ENCODE measurements at places on chromosomes 4 and X.
A peak's percentile ranks its signal among the peaks of the same experiment; 100 is the strongest.

GRCh38 chrX:49198540-49199314 lies 1.3 kb downstream of the SYP start:
- no peak for DNase-seq

DNA sequence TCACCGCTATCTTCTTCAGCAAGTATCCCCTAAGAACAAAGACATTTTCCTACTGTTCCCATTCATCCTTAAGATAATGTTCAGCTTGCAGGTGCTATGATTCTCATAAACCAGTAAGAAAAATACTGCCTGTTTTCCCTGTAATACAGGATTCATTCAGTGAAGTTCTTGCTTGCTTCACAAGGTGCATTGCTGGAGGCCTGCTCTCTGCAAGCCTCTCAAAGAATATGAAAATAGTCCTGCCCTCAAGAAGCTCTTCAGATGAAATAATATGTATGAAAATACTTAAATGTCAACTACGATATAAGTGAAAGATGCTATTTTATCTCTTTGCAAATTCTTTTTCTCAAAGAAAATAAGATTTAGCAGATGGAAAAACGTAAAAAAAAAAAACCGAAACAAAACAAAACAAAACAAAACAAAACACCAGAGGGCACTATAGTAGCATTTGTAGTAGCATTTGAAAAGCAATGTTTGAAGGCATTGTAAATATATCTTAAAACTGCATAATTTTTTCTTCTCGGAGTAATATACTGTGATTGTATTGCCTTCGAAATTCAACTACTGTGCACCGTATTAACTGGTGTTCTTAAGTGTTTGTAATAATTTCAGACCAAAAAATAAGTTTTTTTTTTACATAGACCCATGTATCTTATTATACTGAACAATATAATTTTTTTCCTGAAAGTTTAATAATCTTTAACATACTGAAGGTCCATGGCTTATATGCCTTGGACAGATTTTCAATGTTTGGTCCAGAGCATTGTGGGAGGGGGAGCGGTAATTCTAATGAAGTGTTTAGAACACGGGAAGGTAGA lies 26.0 kb downstream of the ADH4 start:
- no peak for DNase-seq

DNA sequence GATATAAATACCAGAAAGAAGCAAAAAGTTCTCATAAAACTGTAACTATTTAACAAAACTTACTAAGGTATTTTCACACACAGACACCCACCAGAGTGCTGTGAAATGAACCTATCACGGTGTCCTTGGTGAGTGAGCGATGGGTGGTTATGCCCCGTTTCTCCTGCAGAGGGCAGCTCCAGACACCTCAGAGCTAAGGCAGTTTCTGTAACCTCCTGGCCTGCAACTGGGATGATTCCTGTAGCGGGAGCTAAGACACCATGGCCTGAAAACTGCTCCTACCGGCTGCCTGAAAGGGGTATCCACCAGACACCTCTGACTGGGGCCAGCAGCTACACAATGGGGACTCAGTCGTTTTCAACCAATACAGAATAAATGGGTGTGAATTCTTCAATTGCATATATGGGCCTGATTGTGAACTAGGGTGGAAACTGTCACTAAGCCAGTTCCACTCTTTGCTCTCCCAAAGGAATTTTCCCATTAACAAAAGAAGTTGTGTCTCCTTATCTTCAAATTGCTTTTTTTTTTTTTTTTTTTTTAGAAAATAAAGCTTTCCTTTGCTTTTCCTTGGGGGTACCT lies 2375.8 kb upstream of the TENM3 start:
- peak; percentile 4 for DNase-seq

DNA sequence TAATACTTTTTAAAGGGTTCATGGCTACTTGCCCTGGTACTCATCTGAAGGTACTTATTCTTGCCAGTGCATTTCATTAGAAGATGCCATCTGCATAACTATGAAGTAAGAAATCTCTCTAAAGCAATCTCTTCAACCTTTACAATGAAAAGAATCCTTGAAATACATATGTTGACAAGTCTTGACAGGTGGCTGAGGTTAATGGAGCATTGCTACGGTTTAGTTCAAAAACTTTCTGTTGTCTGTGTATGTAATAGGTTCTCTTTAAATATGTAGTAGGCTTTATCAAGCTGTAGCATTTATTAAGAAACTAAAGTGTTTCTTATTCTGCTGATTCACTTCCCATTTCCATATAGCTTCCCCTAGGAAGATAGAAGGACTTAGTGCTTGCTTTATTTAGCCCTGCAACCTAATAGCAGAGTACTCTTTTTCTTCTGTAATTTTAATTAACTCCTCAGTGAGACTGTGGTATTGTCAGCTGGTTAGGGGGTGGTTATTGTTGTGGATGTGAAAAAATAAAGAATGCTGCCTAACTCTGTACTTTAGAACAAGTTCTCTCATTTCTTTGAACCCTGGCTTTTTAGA lies 39.3 kb downstream of the SLAIN2 start:
- DNase-seq = no peak

DNA sequence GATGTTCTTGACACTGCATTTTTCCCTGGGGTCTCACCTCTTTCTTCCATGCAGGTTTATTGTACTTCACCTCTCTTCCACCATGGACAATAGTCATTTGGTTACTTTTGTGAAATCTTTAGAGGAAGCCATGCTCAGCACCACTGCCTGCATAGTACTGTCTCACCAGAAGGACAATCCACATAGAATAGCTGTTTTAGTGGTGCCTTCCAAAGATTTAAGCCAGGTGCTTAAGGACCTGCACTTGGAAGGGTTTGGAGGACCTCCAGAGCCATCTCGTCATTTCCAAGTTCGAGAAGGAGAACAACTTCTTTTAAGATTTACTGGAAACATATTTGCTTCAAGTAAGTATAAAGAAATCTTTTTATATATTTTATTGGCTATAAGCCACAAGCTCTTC lies 26.7 kb downstream of the DTHD1 start:
- DNase-seq = no peak

DNA sequence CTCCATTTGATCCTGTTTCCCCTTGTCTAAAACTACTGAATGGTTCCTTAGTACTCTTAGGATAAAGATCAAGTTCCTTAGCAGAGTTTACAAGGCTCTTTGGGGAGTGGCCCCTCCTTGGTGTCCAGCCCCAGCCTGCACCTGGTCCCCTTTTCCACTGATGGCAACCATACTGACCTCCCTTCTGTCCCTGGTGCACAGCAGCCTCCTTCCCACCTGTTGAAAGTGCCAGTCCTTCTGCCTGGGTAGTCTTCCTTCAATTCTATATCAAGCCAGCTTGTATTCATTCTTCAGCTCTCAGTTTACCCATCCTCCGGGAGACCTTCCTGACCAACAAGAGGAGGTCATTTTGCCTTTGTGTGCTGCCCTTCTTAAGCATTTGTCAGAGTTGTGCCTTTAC lies 30.4 kb upstream of the NMU start:
- no peak for DNase-seq

DNA sequence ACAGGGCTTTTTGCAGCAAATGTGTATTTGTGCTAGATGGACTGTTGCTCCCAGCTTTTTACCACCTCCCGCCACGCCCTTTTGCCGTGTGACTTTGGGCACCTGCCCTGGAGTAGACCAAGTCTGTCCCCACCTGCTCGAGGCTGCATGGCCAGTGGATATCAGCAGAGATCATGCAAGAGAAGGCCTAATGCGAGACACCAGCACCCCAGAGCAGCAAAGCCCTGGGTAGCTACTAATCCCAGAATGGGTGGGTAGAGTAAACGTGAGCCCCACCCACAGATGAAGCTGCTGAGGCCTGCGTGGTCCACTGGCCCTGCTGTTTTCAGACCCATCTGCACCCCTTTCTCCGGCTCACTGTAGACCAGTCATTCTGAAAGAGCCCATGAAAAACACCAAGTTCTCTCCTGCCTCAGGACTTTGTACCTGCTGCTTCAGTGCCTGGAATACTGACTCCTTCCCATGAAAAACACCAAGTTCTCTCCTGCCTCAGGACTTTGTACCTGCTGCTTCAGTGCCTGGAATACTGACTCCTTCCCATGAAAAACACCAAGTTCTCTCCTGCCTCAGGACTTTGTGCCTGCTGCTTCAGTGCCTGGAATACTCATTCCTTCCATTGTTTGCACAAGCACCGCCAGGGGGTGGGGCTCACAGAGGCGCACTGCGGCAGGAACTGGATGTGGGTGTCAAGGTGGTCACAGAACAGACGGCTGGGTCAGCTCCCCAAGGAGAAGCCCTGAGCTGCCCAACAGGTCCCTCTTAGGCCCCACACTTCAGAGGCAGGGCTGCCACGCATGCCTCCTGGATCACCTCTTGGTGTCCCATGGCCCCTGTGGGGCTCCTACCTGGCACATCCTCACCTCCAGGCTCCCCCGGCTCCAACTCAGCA lies 5.1 kb upstream of the TNIP2 start:
- DNase-seq = no peak

DNA sequence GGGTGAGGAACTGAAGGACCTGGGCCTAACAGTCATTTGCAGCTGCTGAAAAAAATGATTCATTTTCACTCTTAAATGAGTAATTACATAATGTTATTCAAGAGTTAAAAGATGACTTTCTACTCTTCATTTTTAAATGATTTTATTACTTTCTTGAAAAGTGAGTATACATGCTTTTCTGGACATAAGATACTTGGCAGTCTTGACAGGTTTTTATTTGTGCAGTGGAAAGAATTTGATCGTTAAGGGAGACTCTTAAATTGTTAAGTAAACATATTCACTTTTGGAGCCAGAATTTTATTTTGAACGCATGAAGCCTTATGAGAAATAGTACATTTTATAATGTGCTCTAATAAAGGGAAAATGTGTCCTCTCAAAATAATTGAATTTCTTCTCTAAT lies 245.7 kb downstream of the TENM3 start:
- DNase-seq = no peak

DNA sequence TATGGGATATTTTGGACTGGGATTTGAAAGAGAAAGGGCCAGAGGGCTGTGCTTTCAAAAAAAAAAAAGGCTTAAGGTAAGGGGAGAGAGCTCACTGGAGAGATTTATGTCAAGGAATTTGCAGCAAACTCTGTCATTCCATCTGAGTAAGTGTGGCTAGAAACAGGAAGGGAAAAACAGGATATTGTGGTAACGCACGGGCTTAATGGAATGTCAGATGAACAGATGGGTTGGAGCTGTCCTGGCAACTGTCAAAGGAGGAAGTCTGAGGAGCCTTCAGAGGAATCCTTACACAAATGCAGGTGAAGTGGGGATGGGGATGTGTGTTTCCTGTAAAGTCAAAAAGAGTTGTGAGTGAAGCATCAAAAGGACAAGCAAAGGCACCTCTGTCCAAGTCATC lies 15.1 kb upstream of the NKX3-2 start:
- DNase-seq = no peak

- peak; percentile 3 for DNase-seq
Observed at GRCh38 chr4:107442538-107443111, 277.4 kb downstream of the PAPSS1 start.

DNA sequence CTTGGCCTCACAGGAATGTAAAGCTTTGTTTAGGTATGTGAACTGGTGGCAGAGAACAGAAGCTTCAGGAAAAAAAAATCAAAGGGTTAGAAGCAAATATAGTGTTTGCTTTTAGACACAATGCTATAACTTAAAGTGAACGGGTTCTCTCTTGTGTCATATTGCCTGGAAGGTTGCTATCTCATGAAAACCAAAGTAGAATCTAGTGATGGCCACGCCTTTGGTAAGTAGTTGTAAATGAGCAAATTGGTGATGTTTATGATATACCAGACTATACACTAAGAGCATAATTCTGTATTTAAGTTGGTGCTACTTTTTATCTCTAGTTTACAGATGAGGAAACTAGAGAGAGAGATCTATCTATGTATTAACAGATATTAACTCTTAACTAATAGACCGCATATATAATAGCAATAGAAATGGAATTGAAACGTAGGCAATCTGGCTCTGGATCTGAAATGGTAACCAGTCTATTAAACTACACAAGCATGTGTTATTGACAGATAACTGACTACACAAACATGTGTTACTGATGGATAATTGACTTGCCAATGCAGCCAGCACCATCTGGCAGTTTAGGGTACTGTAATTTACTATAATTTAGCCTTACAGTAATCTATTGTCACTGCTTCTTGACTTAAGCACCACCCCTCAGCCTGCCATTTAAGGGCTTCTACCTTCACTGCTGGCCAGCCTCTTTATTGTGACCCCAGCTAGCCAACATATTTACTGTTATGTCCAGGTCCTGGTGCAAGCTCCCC lies 40.8 kb downstream of the HCCS start:
- DNase-seq = no peak

- no peak for DNase-seq
Observed at GRCh38 chr4:42398171-42398870, 1.0 kb downstream of the SHISA3 start.

DNA sequence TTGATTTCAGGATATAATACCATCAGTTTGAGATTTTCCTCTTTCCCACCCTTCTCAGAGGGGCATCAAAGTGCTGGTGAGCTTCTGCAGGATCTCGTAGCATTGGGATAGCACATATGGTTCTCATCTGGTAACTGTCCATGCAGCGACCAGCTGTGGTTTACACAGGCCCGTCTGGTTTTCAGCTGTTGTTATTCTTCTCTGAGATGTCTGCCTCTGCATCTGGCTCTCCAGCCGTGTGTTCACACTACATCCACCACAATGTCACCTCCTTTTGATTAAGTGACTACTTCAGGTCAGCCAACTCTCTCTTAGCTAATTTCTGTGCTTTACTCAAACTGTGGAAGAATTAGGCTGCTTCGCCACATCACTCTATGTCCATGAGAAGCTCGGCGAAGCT lies 676.7 kb upstream of the TENM3 start:
- DNase-seq = no peak

GRCh38 chr4:163237856-163238255 lies 71.2 kb upstream of the NAF1 start:
- no peak for DNase-seq

DNA sequence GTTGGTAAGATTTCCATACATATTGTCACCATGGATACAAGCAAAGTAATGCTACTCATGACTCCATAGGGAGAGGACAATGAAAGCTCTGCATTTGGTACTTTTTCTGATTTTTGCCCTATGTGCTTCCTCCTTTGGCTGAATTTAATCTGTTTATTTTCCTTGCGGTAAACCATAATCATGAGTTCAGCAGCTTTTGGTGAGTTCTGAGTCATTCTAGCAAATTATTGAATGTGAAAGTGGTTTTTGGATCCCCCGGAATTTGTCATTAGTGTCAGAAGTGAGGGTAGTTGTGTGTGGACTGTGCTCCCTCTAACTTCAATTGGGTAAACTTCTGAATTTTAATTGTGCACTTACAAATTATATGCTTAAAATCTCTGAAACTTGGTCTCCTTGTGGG lies 170.3 kb downstream of the MOSPD2 start:
- DNase-seq = no peak

DNA sequence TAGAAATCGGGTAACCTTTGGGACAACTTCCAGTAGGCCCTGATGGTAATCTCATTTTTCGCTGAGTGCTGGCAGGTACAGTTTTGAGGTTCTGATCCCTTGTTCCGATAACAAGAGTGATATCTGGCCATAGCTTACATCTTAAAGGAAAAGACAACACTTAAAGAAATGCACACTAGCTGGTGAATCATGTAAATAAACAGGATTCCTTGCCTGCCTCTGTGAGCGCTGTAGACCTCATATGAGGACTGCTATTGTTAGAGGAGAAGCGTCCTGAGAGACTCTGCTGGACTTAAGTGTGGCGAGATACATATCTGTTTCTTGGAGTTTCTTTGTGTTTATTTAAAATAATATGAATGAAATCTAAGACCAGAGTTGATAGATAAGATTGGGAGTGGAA lies 149.3 kb upstream of the SLC4A4 start:
- DNase-seq = no peak
